ENCODE measurements at places on chromosomes 2 and 18.
A peak's percentile ranks its signal among the peaks of the same experiment; 100 is the strongest.

DNA sequence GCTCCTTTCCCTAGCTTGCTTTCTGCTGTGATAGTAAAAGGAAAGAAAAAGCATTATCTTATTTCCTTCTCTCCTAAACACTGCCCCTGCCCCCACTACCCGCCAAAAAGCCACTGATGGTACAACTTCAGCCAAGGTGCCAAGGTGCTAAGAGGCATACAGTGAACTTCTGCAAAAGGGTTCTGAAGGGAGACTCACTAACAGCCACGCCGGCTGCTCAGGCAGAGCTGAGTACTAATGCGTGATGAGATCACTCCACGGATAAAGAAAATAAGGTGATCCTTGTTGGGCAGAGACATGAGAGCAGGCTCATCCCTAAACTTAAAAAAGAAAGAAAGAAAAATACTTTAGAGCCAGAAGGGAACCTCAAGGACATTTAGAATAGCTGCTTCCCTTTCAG lies 60.5 kb upstream of the PXDN start:
- no peak for DNase-seq

DNA sequence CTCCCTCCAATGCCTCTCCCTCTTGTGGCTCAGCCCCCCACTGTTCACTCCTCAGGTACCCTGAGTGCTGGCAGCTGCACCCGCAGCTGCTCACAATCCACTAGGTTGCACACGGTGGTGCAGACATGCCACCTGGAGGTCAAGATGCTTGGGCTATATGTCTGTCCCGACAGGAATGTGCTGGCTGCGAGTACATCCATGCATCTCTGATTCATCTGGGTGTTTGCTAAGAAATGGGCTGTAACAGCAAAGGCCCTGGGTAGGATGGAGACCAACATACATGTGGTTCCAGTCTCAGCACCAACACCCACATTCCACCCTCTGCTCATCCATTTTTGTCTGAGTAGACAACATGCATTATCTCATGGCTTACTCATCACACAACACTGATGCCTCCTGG lies 31.3 kb downstream of the ANKMY1 start:
- no peak for DNase-seq

GRCh38 chr2:144475044-144475443 lies 44.9 kb downstream of the ZEB2 start:
- no peak for DNase-seq

DNA sequence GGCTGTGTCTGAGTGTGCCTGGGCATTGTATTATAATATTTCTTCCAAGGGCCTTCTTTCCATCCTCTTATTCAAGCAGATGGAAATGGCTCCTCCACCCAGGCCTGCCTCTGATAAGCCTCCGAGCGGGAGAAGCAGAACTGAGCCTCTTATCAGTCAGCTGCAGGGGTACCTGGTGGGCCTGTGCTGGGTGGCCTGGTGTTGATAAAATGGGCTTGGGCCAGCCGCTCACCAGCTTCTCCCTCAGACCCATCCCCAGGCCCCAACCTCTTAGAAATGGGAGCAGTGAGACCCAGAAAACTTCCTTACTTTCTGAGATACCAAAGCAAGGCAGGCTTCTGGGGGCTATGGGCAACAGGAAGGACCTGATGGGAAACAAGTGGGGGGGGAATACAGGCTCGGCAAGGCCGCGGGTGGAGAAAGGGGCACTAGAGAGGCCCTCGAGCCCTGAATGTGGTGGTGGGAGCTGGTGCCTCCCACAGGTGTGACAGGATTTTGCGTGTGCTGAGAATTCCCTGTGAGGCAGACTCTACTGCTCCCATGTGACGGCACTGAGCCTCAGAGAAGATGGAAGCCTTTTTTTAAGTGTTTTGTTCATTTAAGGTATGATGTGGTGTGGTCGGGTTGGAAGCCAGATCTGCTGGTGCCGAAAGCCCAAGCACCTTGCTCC lies 18.3 kb downstream of the GYPC start:
- no peak for DNase-seq

DNA sequence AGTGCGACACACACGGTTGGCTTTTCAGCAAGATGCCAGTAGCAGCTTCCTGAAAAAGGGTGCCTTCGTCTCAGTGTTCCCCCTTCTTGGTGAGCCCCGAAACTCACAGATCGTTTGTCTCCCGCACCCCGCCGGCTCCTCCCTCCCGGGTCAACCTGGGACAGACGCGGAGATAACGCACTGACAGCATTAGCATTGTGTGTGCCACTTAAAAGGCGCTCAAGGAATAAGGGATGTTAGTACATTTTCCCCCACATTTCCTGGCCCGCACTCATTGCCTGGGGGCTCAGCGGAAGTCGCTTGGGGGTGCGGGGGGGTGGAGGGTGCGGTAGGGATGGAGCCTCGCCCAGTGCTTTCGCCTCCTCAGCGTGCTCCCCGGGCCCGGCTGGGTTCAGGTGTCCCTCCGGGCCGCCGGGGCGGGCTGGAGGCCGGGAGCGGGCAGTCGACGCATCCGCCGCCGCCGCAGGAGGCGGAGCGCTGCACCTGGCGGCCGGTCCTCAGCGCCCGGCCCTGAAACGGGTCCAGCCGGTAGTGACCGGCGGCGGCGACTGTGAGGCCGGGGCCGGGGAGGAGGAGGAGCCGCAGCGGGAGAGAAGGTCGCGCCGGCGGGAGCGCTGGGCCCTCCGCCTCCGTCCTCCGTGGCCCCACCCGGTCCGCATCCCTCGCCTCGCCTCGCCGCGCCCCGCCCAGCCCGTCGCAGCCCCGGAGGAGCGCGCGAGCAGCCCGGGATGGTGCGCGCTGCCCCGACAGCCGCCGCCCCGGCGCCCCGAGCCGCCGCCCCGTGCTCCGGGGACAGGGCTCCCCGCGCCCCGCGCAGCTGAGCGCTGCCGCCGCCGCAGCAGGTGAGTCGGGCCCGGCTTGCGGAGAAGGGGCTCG lies at the start of gene MFSD6:
Gene MFSD6 (plus strand): TSS at position 694 of the 876 bp plus-strand sequence. CDS start 27,675 bp downstream, outside the sequence.
- DNase-seq, result peak; percentile 79

GRCh38 chr2:240460253-240460711 lies 24.8 kb downstream of the GPC1 start:
- no peak for DNase-seq

DNA sequence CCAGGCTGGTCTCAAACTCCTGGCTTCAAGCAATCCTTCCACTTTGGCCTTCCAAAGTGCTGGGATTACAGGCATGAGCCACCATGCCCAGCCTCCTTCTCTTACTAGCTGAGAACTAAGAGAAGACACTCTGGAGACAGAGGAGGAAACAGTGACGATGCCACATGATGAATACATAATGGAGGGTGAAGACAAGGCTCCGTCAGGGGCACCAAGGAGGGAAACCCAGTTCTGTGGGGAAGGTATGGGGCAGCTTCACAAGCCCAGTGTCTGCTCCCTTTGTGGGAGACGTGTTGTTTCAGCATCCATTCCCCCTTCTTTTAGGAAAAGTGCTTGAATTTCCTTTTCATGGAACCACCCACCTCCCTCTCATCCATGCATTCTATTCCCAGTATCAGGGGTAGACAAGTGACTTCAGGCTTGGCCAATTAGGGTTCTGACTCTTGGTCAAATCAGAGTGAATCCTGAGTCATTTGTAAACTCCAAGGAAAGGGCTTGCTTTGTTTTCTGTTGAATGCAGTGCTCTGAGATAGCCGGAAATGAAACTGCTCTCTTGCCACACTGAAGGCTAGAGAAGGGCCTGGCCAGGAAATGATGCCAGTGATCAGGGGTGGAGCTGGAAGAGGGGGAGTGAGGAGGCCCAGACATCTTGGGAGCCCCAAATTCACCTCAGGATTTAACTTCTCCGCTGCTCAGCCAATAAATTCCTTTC lies 23.7 kb downstream of the TMEM127 start:
- peak; percentile 58 for DNase-seq

DNA sequence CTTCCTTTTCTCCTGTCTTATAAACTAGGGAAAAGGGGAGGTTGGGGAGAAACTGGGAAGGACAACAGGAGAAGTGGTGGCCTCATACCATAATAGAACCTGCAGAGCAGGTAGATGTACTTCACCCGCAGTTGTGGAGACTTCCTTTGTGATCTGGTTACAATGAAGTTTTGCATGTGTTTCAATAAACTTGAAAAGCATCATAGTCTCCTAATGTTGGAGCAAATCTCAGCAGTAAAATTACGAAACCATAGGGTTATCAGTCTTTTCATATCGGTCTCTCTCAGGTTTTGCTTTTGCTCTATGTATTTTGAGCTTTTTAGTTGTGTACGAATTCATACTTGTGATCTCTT lies 30.5 kb downstream of the ANO7 start:
- no peak for DNase-seq

DNA sequence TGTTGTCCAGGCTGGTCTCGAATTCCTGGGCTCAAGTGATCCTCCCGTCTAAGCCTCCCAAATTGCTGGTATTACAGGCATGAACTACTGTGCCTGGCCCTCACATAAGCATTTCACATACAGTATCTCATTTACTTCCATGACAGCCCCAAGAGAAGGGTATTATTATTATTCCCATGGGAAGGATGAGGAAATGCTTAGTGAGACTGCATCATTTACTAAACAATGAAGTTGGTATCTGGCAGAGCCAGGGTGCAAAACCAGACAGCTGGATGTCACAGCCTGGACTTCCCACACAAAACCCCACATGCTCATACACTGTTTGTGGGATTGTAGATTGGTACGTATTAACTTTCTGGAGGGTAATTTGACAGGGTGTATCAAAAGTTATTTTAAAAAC lies 29.9 kb downstream of the DAPL1 start:
- DNase-seq, result no peak

- DNase-seq, result no peak
These were observed 810.1 kb upstream of the POU3F3 start for GRCh38 chr2:104043864-104044263.

- no peak for DNase-seq
These were observed 73.0 kb downstream of the COMMD1 start for GRCh38 chr2:61978522-61978921.

GRCh38 chr2:208179028-208179609 lies 10.7 kb downstream of the C2orf80 start:
- DNase-seq, result no peak

GRCh38 chr2:148430101-148430500 lies 214.4 kb upstream of the EPC2 start:
- no peak for DNase-seq

- peak; percentile 92 for DNase-seq
These were observed 24.5 kb upstream of the HPCAL1 start for GRCh38 chr2:10278029-10278762.
